ENCODE measurements at places on chromosomes 16 and 17.

DNA sequence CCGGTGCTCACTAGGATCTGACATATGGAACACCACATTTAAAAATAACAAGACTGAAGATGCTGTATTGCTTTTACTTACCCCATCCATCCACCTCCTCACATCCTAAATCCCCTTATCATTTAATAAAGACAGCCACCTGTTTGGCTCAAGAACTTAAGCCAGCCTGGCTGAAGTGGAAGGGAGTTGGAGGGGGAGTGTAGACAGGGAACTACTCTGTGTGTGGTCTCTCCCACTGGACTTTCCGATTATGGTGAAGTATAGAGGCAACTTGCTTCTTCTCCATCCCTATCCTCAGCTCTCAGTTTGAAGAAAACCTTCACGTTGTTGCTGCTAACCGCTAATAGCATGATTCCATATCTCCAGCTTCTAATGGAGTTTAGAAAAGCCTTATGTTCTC lies 313.4 kb downstream of the CDH11 start:
- DNase-seq, result no peak

- DNase-seq, result no peak
Measured at GRCh38 chr16:55495616-55496289, 13.1 kb upstream of the LPCAT2 start.

DNA sequence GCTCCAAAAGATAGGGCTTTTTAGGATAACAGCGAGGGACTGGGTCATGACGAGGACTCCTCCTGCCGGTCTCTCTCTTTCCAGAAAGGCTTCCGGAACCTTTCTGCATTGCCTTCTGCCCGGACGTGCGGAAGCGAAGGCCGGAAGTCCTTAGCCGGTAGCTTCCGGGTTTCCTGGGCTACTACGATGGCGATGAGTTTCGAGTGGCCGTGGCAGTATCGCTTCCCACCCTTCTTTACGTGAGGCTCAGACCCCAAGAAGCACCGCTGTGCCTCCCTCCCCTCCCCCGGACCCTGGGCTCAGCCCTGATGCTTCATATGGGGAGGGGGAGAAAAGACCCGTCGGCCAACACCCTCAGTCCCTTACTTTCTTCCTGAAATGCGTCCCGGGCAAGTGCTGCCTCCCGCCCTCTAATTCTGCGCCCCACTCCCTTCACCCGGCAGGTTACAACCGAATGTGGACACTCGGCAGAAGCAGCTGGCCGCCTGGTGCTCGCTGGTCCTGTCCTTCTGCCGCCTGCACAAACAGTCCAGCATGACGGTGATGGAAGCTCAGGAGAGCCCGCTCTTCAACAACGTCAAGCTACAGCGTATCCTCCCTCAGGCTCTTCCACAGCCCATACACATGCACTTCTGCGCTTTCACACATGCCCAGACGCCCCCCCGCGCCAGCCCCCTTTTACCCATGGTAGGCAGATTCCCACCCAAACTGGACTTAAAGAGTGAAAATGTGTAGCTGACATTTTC lies at the start of gene VPS25:
TSS of gene VPS25 (plus strand) at position 160 of the 746 bp plus-strand sequence. CDS start at position 187, 27 bp downstream.
- DNase-seq, result peak; percentile 73

DNA sequence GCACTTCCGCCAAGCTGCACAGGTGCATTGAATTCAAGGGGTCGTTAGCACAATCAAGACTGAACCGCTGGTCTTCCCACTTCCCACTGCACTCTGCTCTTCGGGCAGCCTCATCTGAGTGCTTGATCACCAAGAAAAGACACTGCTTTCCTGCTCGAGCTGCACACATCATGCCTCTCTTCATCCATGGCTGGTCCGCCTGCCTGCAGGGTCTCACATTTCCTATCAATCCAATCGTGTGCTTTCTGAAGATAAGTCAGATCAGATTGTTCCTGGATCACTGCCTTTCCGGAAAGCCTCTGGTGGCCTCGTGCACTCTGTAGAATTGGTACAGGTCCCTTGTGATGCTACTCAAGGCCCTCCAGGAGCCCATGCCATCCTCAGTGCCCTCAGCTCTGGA lies 30.8 kb upstream of the HSBP1 start:
- DNase-seq, result no peak

GRCh38 chr16:4142268-4142667 lies 26.0 kb upstream of the ADCY9 start:
- DNase-seq, result no peak

DNA sequence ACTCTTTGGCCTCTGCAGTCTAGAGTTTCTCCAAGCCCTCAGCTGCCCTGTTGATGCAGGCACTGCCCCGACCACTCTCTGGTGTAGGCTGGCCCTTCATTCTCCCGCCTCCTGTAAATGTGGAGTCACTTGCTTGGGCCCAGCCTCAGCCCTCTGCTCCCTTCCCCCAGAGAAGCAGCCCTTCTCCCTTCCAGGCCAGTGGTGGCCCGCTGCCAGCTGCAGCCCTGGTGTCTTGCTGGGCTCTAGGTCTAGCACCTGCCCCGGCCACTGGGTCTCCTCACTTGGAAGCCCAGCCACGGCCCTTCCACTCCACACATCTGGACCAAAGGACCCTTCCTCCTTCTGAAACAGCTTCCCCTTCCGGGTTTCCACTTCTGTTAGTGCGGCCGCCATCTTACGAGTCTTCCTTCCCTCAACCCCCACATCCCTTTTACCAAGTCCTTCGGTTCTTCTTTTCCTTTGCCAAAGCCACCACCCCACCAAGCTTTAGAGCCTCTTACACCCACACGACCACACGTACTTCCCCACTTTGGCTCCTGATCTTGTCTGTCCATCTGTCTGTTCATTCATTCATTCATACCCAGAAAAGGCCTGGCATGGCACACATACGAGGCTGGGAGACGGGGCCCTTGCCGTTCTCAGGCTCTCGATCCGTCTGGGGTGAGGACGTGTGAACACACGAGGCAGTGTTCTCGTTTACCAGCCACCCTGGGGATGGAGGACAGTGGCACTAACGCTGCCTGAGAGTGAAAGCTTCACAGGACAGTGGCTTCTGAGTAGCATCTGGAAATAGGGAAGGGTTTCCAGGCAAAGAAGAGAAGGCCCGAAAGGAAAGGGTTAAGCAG lies 68.0 kb downstream of the ABR start:
- DNase-seq, result no peak

- DNase-seq, result no peak
Measured at GRCh38 chr16:3735541-3735940, 18.2 kb upstream of the TRAP1 start.

- no peak for DNase-seq
Measured at GRCh38 chr17:48388955-48389743, 40.9 kb downstream of the SKAP1 start.

DNA sequence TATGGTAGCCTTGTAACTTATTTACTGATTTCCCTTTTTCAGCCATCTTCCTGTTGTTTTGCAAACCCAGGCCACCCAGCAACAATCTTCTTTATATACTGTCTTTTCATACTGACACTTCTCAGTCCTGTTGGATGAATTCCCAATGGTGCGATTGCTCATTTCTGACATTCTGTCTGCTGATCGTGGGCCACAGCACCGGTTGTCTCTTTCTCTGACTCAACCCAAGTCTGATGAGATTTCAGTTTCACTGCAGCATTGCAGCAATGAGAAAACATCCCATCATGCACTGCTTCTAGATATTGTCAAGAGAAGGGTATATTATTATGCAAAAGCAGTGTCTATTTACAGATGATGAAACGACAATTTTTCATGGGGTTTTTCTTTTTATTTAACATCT lies 349.2 kb upstream of the HSBP1 start:
- DNase-seq, result no peak

DNA sequence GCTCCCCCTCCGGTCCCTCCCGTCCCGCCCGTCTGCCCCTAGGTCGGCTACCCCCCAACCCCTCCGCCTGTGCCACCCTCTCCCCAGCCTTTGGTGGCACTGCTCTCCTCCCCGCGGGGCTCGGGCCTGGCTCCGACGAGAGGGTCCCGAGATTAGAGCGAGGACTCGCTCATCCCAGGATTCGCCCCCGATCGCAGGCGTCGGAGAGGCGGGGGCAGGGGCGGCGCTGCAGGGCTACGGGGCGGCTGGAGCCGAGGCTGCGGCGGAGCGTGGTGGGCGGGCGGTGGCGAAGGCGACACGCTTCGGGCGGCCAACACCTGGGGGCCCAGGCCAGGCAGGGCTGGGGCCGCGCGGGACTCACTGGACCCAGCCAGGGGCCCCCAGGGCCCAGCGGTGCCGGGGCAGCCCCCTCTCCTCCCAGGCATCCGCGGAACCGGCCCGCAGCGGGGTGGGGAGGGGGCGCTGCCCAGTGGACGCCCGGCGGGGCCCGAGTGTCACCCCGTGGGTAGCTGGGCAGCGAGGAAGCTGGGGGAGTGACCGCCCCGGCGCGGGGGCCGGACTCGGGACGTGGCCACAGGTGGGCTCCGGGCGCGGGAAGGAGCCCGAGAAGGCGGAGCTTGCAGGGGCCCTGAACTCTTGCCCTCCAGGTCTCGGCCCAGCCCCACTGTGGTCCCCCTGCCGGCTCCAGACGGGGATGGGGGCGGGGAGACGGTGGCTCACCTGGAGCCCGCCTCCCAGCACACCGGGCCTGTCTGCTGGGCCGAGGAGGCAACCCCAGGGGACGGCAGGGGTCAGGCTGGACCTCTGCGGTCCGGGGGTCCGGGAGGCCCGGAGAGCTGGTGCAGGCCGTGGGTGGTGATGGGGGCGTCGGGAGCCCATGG lies 1.5 kb downstream of the MGAT5B start:
- no peak for DNase-seq

GRCh38 chr17:38994026-38994425 lies 26.8 kb upstream of the FBXO47 start:
- DNase-seq, result no peak

- no peak for DNase-seq
Measured at GRCh38 chr16:88880226-88881006, 14.0 kb upstream of the PABPN1L start.

GRCh38 chr17:15409721-15410250 lies 57.6 kb downstream of the CDRT4 start:
- no peak for DNase-seq

- DNase-seq, result no peak
Measured at GRCh38 chr17:5821803-5822202, 237.5 kb upstream of the NLRP1 start.

DNA sequence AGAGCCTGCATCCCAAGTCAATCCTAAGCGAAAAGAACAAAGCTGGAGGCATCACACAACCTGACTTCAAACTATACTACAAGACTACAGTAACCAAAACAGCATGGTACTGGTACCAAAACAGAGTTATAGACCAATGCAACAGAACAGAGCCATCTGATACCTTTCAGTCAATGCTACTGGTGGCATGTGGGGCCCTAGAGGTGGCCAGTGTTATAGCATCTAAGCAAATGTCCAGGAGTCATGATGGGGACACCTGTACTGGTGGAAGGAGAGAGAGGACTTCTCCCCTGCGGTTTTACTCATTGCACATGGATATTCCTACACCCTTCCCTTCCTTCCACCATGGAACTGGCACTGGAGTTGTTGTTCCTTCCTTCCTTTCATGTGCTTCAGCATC lies 6.0 kb upstream of the ASIC2 start:
- no peak for DNase-seq

DNA sequence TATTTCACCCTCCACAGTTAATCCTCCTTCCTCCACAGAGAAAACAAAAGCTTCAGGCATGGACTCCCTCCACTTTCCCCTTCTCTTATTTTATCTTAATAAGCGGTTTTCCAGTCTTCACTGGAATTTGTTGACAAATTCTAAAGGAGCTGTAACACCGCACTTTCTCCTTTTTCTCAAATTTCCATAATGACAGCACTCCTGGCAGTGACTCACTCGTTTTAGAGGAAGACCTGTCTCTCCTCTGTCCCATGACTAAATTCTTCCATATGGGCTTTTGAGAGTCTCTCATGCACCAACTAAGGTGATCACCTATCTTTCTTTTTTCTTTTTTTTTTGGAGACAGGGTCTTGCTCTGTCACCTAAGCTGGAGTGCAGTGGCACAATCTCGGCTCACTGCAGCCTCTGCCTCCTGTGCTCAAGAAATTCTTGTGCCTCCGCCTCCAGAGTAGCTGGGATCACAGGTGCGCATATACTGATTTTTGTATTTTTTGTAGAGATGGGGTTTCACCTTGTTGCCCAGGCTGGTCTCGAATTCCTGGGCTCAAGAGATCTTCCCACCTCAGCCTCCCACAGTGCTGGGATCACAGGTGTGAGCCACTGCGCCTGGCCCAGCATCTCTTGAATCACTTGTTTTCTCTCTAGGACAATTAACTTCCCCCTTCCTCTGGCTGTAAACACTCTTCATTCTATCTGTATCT lies 7.7 kb downstream of the ITGAM start:
- no peak for DNase-seq

DNA sequence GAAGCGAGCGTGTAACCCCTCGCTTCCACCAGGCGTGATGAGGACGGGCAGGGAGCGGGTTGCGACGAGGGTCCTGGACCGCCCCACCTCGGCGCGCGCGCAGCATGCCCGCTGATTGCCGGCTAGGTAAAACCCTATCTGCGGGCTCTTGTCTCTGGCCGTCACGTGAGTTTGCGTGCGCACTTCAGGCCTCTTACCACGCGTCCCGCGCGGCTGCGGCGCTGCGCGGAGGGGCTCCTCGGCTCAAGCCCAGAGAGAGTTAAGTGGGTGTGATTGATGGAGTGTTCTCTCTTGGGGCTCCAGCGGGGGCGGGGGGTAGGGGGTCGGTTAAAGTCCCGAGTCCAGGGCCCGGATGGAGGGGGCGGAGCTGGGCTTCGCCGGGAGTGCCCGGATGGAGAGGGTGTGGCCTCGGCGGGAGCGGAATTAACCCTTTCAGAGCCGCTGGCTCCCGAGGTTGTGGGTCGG lies 7.9 kb downstream of the KDM6B start:
- DNase-seq, result peak; percentile 82

DNA sequence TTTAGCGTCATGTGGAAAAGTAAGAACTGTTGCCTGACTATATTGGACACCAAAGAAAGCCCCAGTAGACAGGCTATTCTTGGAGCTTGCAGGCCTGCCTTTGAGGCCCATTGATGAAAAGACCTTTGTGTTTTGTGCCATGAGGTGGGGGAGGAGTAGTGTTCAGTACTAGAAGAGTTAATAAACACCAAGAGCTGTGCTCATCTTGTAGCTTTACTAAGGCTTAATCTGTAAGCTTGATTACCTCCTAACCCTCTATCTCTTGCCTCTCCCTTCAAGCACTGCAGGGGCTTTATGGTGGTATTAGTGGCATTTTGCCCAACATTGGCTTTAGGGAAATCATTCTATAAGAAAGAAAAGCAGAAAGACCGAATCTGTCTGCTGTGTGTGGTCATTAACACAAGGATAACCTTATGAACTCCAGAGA lies 220.2 kb upstream of the TBX2 start:
- DNase-seq, result no peak

DNA sequence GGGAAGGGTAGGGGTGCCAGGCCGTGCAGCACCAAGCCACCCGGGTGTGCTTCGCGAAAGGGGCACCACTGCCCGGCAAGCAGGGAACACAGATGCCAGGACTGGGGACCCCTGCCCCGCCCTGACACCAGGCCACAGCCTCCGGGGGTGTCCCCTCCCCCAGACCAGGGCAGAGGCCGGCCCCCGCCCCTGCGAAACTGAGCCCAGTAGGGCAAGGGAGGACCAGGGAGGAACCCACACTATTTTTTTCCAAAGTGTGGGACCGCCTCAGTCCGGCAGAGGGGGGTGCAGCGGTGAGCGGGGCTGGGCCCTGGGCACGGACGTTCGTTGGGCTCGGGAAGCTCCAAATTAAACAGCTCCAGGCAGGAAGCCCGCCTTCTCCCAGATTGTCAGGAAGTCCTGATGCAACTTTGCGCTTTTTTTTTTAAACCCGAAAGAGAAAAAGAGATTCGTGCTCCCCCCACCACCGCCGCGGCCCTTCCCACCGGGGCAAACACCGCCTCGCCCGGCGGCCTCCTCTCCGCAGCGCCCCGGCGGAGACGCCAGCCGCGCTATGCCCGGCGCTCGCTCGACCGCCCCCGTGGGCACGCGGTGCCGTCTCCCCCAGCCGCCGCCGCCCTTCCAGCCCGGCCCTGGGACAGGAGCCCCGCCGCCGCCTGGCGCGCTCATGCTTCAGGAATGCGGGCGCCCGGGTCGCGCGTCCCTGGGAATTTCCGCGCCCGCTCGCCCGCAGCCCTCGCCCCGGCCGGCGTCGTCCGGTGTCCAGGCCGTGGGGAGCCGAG lies 755 bp downstream of the PIEZO1 start:
- DNase-seq, result no peak
